ENCODE measurements at places on chromosomes 1 and 21.

GRCh38 chr1:91555821-91556531, 55.3 kb downstream of the CDC7 start:
- DNase-seq: no peak

DNA sequence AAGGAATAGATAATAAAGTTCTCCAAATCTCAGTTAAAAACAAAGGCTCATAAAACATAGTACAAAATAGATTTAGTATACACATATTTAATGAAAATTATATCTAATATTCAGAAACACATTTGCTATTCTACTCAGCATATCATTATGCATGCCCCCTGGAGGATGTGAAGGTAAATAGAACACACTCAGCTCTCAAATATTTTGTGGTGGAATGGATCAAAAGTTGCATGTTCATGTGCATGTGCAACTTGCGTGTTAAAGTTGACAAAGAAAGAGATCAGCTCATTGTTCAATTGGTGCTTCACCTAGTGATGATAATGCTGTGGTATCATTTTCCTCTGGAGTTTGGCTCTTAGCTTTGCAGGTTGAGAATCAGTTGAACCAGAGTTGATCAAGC, 4.9 kb upstream of the ZNF644 start:
- no peak for DNase-seq

GRCh38 chr1:221035662-221036153, 156.5 kb downstream of the HLX start:
- DNase-seq: no peak

DNA sequence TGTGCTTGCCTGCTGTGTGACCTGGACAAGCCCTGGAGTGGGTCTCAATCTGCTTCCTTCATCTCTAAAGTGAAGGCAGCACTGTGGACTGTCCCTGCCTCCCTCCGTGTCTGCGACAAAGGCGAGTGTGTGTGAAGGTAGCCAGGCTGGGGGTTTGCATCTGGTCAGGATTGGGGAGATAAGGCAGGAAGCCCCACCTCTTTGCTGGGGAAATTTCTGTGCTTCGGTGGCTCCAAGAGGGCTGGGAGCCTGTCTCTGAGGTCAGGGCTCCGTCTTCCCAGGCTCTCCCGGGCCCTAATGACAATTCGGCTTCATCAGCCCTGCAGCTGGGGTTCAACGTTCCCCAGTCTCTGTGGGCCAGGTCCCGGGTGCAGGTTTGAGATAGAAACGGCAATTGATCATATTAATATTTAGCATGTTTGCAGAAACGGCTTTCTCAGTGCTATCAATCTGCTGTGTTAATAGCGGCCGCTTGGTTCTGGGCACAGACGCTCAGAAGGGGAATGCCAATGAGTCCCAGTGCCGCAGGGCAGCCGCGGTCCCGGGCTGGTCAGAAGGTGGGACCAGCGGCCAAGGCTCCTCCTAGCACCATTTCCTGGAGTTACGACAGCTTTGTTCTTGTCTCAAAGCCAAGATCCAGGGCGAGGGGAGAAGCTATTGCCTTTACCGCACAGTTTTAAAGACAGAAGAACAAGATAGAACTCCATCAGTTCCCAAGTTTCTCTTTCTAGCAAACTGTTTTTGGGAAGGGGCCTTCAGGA, 105.7 kb downstream of the PRDM16 start:
- DNase-seq: no peak

DNA sequence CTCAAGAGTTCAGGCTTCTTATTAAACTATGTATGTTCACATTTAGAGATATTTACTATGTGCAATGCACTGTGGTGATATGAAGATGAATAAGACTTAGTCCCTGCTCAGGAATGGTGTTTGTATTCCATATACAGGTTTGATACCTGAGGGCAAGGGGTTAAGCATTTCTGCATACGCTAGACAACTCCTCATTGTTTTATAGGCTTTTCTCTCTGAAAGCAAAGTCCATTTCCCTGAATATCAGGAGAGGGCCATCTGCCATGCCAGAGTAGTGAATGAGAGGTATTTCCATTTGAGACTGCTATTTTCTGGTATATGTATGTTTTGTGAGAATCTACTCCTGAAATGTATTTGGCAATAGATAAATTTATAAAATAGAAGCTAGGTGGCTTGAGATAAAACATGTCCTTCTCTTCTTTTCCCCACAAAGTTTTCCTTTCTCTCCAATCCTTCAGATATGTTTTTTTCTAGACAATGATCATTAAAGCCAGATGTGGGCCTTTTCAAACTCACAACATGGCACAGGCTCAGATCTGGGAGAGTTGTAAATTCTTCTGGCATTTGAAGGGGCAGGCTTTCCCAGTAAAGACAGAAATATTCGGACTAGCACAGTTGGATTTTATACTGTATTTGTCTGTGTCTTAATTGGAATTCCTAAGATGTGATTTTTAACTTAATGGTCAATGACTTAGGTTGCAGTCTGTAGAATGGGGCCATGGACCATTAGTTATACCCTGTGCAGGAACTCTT, 73.3 kb upstream of the WDR26 start:
- no peak for DNase-seq

DNA sequence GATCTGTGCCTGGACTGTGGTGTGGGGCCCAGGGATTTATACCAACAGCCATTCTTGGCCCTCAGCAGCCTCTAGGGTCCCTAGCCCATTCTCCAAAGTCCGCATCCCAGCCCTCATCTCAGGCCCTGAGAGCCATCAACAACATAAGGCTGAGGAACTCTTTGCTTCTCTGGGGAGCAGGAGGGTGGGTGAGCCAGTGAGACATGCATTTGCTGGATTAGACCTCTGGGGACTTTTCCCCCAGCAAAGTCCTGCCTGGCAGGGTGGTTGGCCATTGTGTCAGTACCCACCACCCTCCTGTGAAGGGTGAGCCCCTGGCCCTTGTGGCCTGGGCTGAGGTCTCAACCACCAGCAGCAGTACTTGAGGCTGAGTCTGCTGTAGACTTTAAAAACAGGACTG, 24.2 kb upstream of the FAM20B start:
- DNase-seq: no peak

DNA sequence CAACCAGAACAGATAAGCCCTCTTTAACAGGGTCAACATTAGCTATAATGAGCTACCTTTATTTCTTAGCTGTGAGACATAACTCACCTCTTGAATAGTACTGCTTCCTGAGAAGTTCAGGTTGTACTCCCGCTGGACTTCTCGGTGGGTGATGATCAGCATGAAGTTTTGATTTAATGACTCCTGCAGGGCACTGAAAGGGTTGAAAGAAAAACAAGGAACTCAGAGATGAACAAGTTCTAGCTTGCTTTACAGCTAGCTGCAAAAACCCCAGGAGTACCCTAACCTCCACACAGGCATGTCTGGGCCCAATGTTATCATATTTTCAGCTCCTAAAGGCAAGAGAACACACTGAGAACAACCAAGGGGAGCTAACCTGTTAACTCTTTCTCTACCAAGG, 254.4 kb downstream of the FAF1 start:
- DNase-seq: no peak

DNA sequence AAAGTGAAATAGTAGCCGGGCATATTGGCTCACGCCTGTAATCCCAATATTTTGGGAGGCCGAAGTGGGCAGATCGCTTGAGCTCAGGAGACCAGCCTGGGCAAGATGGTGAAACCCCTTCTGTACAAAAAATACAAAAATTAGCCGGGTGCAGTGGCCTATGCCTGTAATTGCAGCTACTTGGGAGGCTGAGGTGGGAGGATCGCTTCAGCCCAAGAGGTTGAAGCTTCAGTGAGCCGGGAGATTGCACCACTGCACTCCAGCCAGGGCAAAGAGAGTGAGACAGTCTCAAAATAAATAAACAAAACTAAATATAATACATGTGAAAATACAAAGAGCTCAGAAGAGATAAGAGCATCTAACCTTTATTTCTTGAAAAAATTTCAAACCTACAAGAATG, 2.3 kb upstream of the MSTO1 start:
- no peak for DNase-seq

- no peak for DNase-seq
These were observed 63.0 kb upstream of the MPC2 start for GRCh38 chr1:167999877-168000276.

DNA sequence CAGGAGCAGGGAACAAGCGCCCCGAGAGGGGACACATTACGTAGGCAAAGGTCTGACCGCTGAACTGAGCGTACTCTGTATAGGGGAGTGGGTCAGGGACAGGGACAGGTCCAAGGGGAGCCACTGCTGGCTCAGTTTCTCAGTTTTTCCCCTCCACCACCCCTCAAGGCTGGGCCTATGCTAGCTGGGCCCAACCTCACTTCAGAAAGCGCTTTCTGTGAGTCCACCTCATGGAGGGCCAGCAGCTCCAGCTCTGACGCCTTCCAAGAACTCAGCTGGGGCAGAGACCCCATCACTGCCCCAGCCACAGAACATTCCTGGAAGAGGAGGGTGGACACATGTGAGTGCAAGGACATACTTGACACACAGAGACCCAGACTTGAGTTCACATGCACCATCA, 242.0 kb downstream of the FOXD2 start:
- no peak for DNase-seq

GRCh38 chr1:49225464-49225863, 448.8 kb upstream of the BEND5 start:
- DNase-seq: no peak

- no peak for DNase-seq
These were observed 25.3 kb upstream of the POFUT2 start for GRCh38 chr21:45313015-45313414.

DNA sequence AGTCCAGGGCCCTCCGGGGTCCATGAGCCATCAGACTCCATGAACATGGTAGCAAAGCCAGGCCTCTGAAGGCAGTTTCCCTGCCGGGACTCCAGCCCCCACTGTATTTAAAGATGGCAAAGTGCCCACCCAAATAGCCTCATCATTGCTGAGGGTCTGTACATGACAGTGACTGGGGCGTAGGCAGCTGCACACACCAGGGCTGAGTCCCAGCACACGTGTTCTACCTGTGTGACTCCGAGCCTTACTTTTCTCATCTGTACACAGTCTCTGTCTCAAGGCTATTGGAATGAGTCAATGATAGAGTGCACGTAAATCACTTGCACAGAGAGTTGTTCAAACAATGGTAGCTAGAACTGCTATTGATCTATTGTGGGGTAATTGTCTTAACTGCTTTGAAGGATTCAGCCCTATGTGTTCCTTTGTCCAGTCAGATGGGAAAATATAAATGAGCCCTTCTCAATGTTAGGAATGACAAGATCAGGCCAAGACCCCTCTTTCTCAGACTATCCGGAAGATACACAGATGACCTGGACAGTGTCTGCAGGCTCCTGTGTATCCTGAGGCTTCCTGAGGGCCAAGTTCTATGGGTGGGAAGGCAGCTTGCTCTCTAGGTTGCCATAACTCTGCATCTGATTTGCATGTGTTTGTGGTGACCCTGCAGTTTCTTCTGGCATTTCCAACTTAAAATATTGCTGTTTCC, 48.9 kb downstream of the RASSF5 start:
- DNase-seq: no peak

GRCh38 chr1:78009836-78010235, 5.1 kb downstream of the DNAJB4 start:
- DNase-seq: no peak

- no peak for DNase-seq
These were observed 42.0 kb downstream of the TMEM51 start for GRCh38 chr1:15195420-15196052.

DNA sequence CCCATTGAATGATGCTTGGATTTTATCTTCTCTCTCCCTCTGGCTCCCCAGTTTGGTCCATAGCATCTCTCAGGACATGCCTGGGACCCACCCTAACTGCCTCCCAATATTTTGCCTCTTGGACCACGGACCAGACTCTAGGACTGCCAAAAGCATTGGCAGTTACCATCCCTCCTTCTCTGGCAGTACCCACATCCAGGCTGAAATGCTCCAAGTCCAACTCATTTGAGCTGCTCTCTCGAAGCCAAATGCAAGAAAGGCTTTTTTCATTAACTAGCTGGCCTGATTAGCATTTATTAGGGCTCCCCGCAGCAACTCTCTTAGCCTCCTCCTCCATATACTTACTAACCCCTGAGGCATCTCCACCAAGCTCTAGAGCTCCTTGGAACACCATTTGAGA, 140.0 kb upstream of the GRIK3 start:
- no peak for DNase-seq
